SW480 (cell line): ENCODE measurements at places on chromosomes 13 and 19.

- no peak for DNase-seq
Observed at GRCh38 chr19:757811-758668, 7.1 kb downstream of the MISP start.

GRCh38 chr19:40990972-40991381, at the start of gene CYP2B6:
CYP2B6 (plus strand) TSS chr19:40991282; CDS start chr19:40991306, 24 bp downstream.
- peak; percentile 84 for DNase-seq

DNA sequence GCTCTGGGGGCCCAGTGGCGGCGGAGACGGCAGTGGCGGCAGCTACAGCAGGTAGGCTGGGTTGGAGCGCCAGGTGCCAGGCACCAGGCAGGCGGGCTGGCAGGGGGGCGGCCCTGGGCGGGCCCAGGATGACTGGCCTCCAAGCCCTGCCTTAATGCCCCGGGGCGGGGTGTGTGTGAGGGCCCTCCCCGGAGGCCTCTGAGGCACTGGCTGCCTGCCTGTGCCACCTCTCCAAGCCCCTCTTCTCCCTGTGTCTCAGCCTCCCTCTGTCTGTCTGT, at the start of gene KLK11:
TSS of gene KLK11 (minus strand) at position 63 of the 278 bp plus-strand sequence. CDS start 985 bp downstream, outside the sequence.
- no peak for DNase-seq

DNA sequence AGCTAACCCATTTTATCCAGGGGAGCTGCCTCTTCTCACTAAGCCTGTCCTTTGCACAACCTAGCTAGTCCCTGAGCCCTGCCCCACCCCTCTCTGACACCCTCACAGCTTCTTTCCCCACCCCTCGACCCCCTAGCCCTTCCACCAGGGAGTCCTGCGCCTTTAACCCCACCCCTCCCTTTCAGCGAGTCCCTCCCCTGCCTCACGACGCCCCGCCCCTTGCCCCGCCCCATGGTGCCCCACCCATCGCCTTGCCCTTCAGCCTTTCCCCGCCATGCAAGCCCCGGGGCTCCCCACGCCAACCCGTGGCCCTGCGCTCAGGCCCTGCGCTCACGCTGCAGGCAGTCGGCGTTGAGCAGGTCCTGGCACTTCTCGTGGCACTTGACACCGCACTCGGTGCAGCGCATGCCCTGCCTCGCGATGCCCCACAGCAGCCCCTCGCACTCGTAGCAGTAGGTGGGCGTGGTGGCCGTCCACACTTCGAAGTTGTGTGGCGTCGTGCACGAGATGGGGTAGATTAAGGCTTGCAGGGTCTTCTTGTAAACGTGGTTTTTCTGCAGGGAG, 40.0 kb downstream of the UNC13A start:
- no peak for DNase-seq

GRCh38 chr13:79710376-79710775, 229.4 kb downstream of the NDFIP2 start:
- no peak for DNase-seq

DNA sequence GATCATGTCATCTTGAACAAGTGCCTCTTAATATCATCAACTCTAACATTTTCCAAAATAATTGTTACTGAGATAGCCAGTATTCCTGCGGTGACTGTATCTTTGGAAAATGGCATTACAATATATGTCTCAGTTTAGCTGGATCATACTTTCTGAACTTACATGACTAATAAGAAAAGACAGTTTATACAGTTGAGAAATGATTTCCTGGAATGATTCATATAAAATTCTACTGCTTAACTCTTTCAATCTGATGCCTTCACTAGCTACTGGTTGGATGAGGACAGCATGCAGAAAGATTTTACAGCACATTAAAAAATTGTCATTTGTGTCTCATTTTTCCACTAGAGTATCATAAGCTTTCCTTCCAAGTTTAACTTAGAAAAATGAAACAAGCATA, 302.1 kb downstream of the PCDH17 start:
- no peak for DNase-seq

GRCh38 chr13:106471957-106472543, 63.4 kb downstream of the EFNB2 start:
- DNase-seq = peak; percentile 95

GRCh38 chr13:94495806-94496205, 16.3 kb upstream of the DCT start:
- DNase-seq = no peak

DNA sequence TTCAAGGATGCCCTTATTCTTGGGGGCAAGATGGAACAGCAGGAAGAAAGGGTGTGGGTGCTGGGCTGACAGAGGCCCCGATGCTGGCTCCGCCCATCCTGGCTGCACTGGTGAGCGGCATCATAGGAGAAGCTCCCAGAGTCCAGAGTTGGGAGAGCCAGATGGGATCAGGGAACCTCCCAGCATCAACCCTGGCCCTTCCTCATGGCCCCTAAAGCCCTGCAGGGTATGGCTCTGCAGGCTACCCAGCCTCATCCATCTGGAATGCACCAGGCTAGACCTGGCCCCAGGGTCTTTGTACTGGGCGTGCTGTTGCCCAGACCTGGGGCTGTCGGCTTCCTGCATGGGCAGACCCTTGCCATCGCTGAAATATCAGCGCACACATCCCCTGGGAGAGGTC, 7.9 kb upstream of the ELL start:
- no peak for DNase-seq

DNA sequence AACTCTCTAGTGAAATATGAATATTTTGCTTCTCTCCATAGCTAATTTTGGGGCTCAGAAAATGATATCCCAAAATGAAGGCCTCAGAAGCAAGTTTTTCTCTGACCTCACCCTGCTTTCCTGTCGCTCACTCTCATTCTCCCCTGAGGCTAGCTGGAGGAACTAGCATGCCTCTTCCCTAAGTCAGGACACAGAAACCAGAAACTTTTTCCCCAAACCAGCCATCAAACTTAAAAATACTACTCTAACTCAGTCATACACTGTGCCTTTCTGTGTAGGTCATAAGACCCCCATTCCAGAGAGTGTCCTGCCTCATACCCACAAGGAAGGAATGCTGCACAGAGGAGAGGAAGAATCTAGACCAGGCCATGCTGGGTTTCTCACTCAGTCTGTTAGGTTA, 329.6 kb downstream of the PCDH20 start:
- DNase-seq = no peak

GRCh38 chr13:113548778-113549621, 35.6 kb upstream of the TFDP1 start:
- DNase-seq = no peak

- DNase-seq = no peak
Observed at GRCh38 chr13:112703449-112704284, 13.8 kb downstream of the ATP11A start.

GRCh38 chr19:17931532-17932191, 1.2 kb upstream of the CCDC124 start:
- no peak for DNase-seq

GRCh38 chr19:58356766-58357480, 3.6 kb upstream of the A1BG start:
- DNase-seq = no peak

DNA sequence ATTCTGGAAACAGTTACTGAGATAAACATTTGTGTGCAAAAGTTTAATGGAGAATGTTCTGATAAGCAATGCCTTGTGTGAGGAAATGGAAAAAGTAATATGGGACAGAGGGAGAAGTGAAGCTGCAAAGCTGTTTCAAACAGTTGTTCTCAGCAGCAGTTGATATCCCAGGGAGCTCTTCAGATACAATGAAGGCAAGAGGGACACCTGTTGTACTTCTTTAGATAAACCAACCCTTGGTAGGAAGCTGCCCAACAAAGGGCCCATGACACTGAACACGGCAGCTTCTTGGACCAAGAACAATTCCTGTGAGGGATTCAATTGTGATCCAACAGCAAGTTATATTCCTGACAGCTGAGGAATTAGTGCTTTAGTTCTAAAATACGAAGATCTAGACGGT, 894.3 kb upstream of the PCDH20 start:
- no peak for DNase-seq

- no peak for DNase-seq
Observed at GRCh38 chr13:23679220-23679619, 109.0 kb downstream of the TNFRSF19 start.

- DNase-seq = no peak
Observed at GRCh38 chr19:8607386-8607785, 3.1 kb downstream of the ADAMTS10 start.

- DNase-seq = peak; percentile 76
Observed at GRCh38 chr13:24618011-24618955, 61.9 kb upstream of the ATP12A start.

- no peak for DNase-seq
Observed at GRCh38 chr19:55113570-55114039, 3.8 kb downstream of the PPP1R12C start.

DNA sequence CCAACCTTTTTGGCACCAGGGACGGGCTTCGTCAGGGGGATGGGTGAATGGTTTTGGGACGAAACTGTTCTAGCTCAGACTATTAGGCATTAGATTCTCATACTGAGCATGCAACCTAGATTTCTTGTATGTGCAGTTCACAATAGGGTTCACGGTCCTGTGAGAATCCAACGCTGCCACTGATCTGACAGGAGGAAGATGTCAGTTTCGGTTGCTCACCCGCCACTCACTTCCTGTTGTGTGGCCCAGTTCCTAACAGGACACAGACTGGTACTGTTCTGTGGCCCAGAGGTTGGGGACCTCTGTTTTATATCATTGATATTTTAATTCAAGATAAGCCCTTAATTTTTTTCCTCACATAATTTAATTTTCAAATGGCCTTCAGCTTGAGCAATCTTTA, 26.7 kb upstream of the TDRD3 start:
- DNase-seq = no peak

DNA sequence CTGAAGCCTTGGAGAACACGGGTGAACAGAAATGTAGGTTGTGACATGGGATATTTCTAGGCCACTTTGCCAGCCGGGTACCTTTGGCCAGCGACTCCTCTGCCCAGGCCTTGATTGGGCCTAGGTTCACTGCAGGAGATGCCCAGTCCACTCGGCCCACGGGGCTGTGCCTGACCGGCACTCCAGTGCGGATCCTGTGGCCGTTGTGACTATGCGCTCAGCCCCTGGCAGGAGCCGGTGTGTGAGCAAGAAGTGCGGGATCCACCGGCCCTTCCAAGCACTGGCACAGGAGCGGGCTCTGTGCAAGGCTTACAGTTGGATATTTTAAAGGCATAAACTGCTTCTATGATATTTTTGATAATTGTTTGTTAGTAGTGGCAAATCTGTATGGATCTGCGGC, 1042.5 kb upstream of the PCDH9 start:
- no peak for DNase-seq

DNA sequence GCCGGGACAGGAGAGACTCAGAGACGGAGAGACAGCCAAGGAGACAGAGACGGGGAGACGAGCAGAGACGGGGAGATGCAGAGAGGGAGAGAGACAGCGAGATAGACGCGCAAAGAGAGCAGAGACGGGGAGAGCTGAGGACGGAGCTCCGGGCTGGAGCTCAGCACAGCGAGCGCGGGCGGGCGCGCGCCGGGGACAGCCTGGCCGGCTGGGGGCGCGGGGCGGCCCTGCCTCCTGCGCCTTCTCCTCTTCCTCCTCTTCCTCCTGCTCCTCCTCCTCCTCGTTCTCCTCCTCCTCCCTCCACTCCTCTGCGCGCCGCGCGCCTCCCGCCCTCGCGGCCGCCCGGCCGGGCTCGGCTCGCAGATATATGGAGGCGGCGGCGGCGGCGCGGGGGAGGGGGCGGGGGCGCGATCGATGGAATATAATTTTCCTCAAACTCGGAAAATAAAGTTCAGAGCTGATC, at the start of gene ERFL:
TSS of gene ERFL (minus strand) at position 229 of the 463 bp plus-strand sequence. CDS start 15,530 bp downstream, outside the sequence.
- no peak for DNase-seq

- DNase-seq = no peak
Observed at GRCh38 chr13:94968040-94968756, 255.9 kb upstream of the SOX21 start.

GRCh38 chr19:39852882-39853281, 6.7 kb upstream of the FBL start:
- no peak for DNase-seq

- DNase-seq = peak; percentile 92
Observed at GRCh38 chr13:24097064-24097463, 63.5 kb upstream of the SPATA13 start.

GRCh38 chr19:13347367-13347766, 158.9 kb downstream of the CACNA1A start:
- DNase-seq = no peak

- DNase-seq = no peak
Observed at GRCh38 chr13:110447058-110447511, 114.4 kb downstream of the RAB20 start.

- no peak for DNase-seq
Observed at GRCh38 chr19:49687150-49687549, 2.2 kb upstream of the ADM5 start.

- no peak for DNase-seq
Observed at GRCh38 chr19:51114087-51114729, 6.0 kb upstream of the CTU1 start.

- no peak for DNase-seq
Observed at GRCh38 chr19:8518536-8518935, 4.6 kb upstream of the ZNF414 start.

GRCh38 chr19:46896076-46896794, 35.4 kb downstream of the ARHGAP35 start:
- no peak for DNase-seq

DNA sequence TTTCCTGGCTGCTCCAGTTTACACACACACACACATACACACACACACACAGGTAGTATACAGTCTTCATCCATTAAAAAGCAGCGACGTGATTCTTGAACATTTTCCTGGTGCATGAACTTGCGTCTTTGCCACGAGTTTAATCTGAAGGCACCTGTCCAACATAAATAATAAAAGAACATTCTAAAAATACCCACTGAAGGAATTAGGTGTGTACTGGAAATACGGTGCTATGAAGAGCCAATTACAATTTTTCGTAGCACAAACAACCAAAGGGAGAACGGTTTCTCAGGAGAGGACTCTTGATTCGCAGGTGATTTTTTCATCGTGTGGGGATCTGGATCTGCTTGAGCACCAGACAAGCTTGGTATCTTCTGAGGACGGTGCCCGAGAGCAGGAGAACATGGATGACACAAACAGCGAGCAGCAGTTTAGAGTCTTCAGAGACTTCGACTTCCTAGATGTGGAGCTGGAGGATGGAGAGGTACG, 61.2 kb downstream of the ZAR1L start:
- DNase-seq = no peak

DNA sequence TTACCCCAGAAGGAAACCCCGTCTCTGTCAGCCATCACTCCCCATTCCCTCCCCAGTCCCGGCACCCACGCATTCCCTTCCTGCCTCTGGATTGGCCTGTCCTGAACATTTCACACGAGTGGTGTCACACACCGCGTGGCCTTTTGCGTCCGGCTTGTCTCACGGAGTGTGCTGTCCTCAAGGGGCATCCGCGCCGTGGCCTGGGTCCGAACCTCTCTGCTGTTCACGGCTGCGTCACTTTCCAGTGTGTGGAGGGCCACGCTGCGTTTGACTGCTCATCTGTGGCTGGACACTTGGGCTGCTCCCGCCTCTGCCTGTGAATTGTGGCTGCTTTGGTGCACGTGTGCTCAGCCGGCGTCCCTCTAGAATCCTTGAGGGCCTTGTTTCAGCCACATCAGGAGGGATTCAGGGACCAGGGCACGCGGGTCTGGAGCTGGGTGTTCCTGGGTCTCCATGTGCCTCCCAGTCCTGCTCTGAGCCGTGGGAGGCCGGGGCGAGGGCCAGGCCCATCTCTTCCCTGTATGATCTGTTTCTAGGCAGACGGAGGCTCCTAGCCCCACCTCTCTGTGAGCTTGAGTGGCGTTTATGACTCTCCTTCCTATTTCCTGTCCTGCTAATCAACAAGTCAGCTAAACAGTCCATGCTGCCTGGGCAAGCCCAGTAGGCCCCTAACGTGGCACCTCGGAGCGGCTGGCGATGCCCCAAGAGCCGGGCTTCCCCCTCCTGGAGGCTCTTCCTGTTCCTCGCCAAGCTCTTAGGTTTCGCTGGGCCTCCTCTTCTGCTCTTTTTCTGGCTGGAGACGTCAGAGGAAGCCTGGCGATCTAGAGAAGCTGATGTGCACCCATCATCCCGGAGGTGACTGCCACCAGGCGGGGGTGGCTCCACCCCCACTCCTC, 8.1 kb downstream of the STK11 start:
- DNase-seq = no peak
